ENCODE measurements at places on chromosomes 5 and 9.

- no peak for DNase-seq
Observed at GRCh38 chr5:119420169-119420568, 32.1 kb upstream of the HSD17B4 start.

- DNase-seq: peak; percentile 64
Observed at GRCh38 chr5:135365281-135365680, 33.8 kb downstream of the MACROH2A1 start.

- DNase-seq: no peak
Observed at GRCh38 chr9:87276851-87277261, 220.8 kb upstream of the DAPK1 start.

GRCh38 chr5:125410537-125411070 is 664.2 kb upstream of the ZNF608 start:
- DNase-seq: peak; percentile 72

GRCh38 chr5:125655156-125655555 is 768.1 kb upstream of the GRAMD2B start:
- DNase-seq: peak; percentile 47
